NCI-H1436 (cell line): ENCODE measurements at places on chromosomes 7 and 10.
A peak's percentile ranks its signal among the peaks of the same experiment; 100 is the strongest.

DNA sequence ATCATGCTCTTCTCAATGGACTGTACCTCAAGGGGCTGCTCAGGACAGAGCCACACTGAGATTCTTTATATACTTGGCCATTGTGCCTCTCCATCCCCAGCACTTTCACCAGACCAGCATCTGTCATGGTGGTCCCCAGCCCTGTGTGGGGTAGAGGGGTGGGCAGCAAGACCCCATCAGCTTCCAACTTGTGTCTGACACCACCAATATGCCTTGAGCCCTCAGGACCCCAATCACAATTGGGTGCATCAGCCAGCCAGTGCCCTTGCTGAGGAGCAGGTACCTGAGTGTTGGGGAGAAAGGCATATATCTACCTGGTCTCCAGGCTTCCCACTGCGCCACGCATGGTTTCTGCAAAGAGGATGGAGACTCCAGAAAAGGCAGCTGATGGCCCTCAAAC, 56.3 kb downstream of the GRID1 start:
- DNase-seq, result no peak

- peak; percentile 9 for DNase-seq
Observed at GRCh38 chr7:112411186-112411795, 39.0 kb upstream of the IFRD1 start.

GRCh38 chr7:16556359-16556758, 29.7 kb downstream of the LRRC72 start:
- DNase-seq, result no peak

DNA sequence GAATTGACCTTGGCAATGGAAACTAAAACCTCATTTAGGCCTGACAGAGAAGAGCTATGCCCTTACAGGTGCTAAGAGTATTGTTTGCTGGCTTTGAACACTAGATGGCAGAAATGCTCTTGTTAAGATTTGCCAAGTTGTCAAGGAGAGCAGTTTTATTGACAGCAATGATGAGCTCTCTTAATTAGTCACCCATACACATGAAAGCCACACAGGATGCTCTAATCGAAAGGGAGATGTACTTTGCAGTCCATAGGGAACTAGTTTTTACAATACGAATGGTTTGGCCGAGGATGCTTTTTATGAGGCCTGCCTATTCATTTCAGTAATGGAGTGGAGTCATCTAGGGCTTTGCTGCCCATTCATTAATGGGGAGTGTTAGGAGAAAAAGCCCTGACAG, 45.4 kb upstream of the MBL2 start:
- peak; percentile 19 for DNase-seq

- DNase-seq, result no peak
Observed at GRCh38 chr7:86760236-86760635, 116.5 kb downstream of the GRM3 start.

- DNase-seq, result no peak
Observed at GRCh38 chr7:134293002-134293740, 23.6 kb downstream of the SLC35B4 start.

DNA sequence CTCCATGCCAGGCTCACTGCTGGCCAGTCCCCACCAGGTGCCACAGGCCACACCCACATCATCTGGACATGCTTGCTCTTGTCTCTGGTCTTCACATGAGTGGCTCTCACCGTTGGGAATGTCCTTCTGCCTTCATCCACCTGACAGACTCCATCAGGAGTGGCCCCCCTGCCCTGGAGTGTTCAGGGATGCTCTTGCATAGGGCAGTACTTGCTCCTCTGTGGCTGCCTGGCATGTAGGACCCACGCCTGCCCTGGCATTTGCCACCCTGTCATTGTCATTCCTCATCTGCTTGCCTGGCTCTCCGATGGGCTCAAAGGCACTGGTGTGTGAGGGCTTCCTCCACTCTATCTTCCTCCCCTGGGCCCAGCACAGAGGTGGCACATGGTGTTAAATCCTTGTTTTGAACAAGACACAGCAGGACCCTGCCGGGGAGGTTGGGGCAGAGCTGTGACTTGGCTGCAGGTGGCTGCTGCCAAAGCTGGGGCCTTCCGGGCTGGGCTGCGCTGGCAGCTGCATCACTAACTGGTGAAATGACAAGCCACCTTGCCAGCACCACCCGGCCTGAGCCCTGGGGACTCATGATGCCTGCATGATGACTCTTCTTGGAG, 1.8 kb downstream of the SH2D4B start:
- DNase-seq, result no peak

- no peak for DNase-seq
Observed at GRCh38 chr7:16189026-16189715, 232.2 kb downstream of the CRPPA start.

GRCh38 chr7:83347945-83348444, 185.3 kb upstream of the PCLO start:
- DNase-seq, result no peak

DNA sequence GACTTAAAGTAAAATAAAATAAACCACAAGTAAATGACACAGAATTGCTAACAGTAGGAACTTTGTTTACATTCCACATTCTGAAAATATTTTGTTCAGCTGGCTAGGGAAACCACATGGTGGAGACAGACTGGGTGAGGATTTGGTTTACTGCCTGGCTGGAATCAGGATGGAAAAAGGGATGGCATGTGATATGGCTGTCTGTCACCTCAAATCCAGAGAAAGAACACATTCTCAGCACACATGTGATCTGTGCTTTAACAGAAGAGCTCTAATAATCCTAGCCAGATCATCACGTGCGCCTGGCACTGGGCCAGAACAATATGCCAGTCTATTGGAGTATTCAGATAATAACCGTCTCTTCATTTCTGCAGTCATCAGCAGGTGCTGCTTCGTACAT, 90.9 kb upstream of the PIP4K2A start:
- peak; percentile 86 for DNase-seq

GRCh38 chr10:44470784-44471183, 85.9 kb upstream of the CXCL12 start:
- DNase-seq, result no peak
